T-helper 9 cell (primary cell): ENCODE measurements at places on chromosomes 2 and 18.

- no peak for DNase-seq
Observed at GRCh38 chr2:223545830-223546229, 56.3 kb downstream of the SCG2 start.

DNA sequence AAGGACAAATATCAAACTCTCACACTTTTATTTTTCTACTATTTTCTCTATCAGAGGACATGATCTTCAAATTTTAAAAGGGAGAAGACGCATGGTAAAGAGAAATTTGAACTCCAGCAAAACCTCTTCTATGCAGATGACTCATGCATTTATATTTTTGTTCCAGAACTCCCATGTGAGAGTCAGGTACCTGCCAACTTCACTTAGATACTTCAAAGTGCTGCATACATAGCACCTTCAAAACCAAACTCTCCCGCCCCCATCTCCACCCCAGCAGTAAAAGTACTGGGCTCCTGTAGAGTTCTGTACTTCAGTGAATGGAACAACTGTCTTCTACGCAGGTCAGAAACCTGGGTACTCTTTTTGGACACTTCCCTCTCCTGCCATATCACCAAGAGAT is 398.3 kb downstream of the TGIF1 start:
- DNase-seq = no peak

GRCh38 chr2:85718885-85719492 is 24.8 kb downstream of the GNLY start:
- no peak for DNase-seq

GRCh38 chr2:98867539-98868309 is 68.3 kb downstream of the CRACDL start:
- no peak for DNase-seq

- DNase-seq = no peak
Observed at GRCh38 chr2:106020821-106021661, 173.1 kb downstream of the UXS1 start.

- DNase-seq = no peak
Observed at GRCh38 chr2:174482854-174483253, 4.0 kb downstream of the GPR155 start.

DNA sequence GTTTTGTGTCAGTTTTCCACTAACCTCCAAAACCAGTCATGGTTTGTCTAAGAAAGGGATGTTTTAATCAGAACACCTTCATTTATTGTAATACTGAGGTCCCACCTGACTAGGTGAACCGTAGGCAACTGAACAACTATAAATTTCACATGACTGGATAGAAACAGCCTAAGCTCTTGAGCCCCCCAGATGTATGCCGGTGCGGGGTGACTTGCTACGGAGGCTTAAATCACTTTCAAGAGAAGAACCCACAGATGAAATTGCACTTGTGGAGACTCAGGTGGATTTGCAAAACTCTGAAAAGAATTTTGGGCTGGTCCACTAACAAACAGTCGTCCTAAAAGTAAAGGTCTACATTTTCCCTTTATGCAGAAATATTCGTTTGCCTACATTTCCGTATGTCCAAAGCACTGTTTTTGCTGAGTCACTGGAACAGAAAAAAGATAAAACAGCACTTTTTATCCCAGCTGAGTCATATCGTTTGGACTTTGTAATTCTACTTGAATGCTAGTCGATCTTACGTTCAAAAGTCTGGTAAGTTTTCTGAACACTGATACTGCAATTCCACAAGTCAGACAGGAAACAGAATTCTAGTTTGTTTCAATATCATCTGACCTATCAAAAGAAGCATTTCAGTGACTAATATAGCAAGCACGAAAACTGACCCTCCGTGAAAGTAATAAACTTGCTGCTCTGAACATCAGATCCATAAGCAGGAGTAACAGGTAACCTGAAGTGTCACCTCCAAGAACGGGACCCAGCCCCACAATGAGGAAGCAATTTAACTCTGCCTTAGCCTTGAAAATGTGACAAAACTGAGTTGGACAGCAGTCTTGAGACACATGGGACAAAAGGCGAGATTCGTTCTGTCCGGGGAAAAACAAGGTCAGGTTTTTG is 18.1 kb downstream of the ZNF516 start:
- DNase-seq = no peak

DNA sequence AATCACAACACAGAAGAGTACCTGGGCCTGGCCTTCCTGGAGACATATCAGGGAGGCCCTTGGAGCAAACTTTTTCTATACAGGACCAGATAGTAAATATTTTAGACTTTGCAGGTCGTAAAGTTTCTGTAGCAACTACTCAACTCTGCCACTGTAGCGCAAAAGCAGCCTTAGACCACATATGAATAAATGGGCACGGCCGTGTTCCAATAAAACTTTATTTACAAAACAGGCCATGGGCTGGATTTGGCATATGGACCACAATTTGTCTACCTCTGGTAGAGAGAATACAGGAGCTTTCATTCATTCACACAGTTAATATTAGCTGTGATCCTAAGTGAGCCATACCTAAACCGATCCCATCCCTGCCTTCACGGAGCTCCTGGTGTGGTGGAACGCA is 98.6 kb upstream of the CAB39 start:
- no peak for DNase-seq

- DNase-seq = no peak
Observed at GRCh38 chr2:117056376-117056748, 758.1 kb upstream of the DDX18 start.

DNA sequence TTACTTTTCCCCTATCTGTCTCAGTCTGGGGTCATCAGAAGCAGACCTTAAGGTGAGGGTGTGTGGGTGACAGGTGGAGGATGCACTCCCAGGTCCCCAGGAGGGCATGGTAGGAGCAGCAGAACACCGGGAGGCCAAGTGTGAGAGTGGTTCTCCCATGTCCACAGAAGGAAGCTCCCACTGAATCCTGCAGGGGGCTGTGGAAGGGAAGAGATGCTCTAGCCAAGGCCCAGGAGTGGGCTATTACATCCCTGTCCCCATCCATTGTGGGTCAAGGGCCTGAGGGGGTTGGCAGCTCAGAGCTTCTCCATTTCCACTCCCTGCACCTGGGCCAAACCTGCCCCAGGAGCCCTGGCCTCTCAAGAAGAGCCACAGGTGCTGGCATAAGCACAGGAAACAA is 86.4 kb upstream of the KCNE4 start:
- DNase-seq = no peak

GRCh38 chr2:158998551-158999248 is 30.3 kb downstream of the TANC1 start:
- DNase-seq = no peak

DNA sequence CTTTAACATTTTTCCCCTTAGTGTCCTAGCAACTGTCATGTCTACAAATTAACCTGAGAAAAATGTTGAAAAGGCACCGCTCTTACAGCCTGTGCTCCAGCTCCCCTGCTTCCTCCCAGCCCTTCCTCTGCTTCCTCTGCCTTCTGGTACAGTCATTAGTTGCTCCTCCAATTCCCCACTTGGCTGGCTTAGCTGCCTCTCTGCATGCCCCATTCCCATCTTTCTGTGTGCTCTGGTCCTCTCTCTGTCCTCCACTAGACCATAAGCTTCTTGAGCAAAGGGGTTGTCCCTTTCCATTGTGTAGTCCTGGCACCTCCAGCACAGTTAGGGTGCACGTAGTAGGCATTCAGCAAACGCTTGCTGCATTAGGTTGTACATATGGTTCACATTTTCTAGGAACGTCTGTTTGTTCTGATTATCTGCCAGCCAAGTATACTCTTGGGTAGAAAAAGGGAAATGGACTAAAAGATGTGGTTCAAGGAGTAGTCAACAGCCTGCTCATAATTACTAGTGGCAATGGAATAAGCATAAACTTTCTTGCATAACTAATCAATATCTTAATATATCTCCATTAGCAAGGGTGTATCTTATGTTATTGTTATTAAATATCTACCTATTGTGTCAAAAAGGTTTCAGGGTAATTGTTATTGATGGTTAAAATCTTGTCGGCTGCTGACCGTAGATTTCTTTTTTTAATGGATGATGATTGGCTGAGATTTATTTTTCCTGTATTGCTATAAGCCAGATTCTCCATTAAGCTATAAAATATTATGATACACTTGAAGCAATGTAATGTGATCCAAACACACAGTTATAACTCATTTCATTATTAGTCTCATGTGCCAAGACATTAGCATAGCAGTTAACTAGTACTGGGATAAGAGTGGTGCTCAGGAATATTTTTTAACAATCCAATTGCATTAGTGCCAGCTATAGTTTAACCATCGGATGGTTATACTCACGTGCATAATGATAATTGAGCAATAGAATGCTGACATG is 340.1 kb downstream of the SLC4A3 start:
- DNase-seq = no peak

DNA sequence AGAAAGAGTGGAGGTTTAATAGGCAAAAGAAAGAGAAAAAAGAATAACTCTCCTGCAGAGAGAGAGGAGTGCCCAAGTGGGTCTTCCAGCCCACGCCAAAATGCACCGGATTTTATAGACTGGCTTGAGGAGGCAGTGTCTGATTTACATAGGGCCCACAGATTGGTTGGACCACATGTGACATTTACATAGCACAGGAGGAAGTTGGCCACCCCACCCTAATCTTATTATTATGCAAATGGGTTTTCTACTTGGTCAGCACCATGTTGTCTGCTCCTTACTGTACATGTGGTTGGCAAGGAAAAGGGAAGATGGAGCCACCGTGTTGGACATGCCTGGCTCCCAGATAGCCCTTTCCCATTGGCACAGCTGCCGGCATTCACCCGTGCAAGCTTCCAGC is 56.8 kb downstream of the SP110 start:
- no peak for DNase-seq

- DNase-seq = no peak
Observed at GRCh38 chr2:215863687-215864086, 149.7 kb downstream of the MREG start.

GRCh38 chr18:57885931-57886330 is 82.8 kb upstream of the ATP8B1 start:
- DNase-seq = no peak

- DNase-seq = no peak
Observed at GRCh38 chr2:58521803-58522554, 280.9 kb upstream of the FANCL start.

- DNase-seq = no peak
Observed at GRCh38 chr2:144317071-144317738, 202.7 kb downstream of the ZEB2 start.

- no peak for DNase-seq
Observed at GRCh38 chr2:181904022-181904632, 12.6 kb downstream of the ITPRID2 start.

DNA sequence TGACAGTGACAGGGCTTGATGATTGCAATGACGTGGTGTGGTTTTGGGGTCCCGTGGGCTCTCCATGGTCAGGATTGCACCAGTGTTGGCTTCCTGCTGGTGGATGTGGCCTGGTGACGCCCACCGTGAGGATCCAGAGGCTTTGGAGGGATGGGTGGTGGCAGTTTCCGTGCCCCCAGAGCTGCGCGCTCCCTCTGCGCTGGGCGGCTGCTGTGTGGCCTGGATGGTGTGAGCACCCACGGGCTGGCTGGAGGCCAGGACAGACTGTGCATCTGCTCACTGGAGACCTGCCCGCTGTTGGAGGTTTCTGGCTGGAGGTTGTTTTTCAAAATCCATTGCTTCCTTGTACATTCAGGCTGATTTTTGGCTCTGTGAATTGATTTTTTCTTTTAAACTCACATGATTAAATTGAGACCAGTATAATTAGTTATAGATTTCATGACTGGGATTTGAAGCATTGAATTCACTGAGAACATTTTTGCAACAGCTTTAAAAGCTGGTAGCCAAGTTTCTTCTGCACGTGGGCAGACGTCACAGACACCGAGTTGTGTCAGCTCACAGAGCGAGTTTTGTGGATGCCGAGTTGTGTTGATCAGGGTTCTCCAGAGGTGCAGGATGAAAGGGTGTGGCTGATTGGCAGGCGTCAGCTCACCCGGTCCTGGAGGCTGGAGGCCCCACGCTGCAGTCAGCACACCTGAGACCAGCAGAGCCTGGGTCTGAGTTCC is 72.7 kb downstream of the KCNG2 start:
- DNase-seq = no peak
